ENCODE measurements at places on chromosomes 11 and 22.

DNA sequence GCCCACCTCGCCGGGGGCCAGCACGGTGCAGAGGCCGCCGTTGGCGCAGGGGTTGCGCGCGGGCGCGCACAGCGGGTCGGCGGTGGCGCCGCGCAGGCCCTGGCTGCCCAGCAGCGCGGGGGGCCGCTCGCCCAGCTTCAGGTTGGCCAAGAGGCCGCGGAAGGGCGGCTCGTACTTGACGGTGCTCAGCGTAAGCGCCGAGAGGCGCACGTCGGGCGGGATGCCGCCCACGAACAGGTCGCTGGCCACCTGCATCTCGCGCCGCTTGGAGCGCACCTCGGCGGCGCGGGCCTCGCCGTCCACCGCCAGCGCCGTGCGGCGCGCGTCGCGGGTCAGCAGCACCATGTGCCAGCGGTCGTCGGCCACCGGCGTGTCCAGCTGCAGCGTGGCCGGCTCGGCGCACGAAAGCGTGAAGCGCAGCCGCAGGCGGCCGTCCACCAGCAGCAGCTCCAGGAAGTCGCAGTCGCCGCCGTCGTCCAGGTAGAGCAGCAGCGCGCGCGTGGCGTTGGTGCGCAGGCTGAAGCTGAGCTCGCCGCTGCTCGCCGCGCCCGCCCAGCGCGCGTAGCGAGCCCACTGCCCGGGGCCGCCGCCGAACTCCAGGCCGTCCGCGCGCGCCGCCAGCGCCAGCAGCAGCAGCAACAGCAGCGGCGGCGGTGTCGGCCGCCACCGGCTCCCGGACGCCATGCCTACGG, 9.8 kb downstream of the NRXN2 start:
- no peak for DNase-seq

GRCh38 chr11:65506772-65507505, 8.1 kb downstream of the MALAT1 start:
- no peak for DNase-seq

DNA sequence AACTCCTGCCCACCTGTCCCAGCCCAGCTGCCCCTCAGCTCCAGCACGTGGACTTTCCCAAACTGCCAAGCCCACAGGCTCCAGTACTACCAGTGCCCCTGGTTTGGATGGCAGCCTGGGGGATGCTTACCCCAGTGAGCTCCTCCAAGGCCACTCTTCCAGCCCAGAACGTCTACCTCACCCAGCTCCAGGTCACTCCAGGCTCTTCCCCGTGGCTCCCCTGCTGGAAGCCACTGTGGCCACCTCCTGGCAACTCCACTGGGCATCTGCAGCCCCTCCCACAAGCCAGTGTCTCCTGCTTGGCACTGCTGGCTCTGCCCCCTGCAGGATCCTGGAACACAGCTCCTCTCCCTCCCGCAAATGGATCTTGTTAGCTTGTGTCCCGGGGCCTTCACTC, 29.3 kb downstream of the LMO1 start:
- no peak for DNase-seq

DNA sequence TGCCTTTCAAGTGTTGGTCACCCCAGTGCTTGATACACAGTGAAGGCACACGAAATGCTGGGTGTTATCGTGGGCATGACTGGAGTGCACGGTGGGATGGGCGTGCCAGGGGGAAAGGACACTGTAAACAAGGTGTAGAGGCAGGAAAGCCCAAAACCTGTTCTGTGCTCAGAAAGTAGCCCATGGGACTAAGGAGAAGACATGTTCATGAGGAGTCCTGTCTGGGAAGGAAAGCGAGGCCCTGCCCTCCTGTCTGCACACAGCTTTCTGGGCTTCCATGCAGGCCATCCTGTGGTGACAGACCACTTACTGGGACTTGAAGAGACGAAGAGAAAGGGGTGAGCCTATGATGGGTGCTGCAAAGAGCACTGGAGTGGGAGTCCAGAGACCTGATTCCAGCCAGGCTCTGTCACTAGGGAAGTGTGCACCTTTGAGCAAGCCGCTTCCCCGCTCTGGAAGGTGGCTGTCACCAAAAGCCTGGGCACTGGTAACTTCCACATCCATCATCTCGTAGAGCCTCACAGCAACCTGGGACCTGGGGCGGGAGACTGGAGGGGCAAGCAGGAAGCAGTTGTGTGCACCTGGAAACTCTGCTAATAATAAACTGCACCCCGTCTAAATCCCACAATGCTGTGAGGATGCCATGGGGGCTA, 846 bp upstream of the POU2F3 start:
- DNase-seq: no peak

GRCh38 chr11:14454861-14455632, 44.6 kb downstream of the COPB1 start:
- no peak for DNase-seq

DNA sequence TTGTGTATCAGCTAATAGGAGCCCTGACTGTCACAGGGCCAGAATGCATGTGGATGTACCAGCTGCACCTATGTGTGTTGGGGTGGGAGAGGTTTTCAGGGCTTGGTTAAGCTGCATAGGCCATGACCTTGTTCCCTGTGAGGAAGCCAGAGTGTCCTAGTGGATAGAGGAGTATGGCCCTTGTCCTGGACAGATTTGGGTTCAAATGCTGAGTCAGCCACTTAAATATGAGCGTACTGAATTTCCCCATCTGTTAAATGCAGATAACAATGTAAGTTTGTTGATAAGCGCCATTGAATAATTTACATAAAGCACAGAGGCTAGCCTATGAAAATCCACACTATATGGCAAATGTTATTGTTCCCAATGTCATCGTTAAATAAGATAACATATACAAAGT, 74.4 kb downstream of the PANX1 start:
- DNase-seq: no peak

DNA sequence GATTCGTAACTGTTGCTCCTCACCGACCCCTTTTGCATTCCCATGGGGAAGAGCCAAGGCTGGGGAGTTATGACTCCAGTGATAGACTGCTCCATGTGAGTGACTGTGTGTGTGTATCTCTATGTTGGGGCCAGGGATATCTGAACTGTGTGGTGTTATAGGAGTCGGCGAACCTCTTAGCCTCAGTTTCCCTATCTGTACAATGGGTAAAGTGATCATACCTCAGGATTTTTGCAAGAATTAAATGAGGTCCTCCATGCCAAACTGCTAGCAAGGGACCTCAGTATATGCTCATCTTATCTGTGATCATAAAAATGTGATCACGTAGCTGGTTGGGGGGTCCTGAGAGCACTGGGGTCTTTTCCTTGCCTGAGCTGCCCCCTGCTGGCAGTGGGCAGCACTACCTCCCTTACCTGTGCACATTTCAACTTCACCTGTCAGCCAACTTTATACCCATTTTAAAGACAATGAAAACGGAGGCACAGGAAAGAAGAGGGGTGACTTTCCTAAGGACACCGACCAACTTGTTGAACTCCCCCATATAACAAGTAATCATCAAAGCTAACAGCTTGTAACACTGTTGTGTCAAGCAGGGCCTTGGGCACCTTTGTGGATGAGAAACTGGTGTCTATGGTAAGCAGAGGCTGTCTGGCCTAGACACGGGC, 1.4 kb upstream of the DPP3 start:
- peak; percentile 36 for DNase-seq

GRCh38 chr11:16454289-16454863, 98.0 kb upstream of the SOX6 start:
- no peak for DNase-seq

GRCh38 chr11:75320046-75320618, 31.3 kb downstream of the ARRB1 start:
- DNase-seq: no peak

DNA sequence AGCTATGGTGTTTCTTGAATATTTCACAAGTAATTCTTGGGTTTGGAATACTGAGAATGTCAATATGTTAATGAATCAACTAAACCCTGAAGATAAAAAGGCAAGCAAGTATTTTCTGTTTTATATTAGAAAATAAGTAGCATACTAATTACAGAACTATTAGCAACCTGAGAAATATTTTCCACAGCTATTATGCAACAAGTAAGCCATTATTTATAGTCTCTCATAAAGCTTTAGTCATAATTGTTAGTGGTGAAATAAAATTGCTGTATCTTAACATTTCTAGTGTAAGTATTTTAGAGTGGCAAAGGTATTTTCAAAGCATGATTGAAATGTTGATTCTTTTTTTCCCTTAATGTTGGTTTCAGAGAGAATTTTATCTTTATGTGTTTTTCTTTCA, 53.3 kb downstream of the FAR1 start:
- no peak for DNase-seq

GRCh38 chr22:22049684-22050083, 67.1 kb upstream of the TOP3B start:
- DNase-seq: no peak

DNA sequence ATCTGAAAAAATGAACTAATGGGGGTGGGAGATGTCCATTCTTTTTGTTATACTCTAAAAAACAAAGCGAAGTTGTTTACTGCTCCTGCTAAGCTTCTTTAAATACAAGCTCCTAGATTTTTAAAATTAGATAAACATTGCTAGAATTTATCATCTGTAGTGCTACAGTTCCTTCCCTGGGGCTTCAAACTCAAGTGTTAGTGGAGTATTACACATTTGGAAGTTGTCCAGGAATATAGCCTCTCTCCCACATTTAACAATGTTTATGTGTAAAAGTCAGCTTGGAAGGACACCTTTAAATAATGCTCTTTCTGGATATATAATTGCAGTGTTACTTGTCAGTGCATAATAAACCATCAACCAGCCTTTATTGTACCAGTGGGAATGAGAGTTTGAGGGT, 155.5 kb downstream of the SPON1 start:
- DNase-seq: no peak

GRCh38 chr11:118663381-118663780, 16.1 kb downstream of the TREH start:
- no peak for DNase-seq

GRCh38 chr11:33709466-33709865, 8.8 kb upstream of the C11orf91 start:
- DNase-seq: no peak

GRCh38 chr22:36741204-36741793, 34.6 kb downstream of the IFT27 start:
- no peak for DNase-seq

DNA sequence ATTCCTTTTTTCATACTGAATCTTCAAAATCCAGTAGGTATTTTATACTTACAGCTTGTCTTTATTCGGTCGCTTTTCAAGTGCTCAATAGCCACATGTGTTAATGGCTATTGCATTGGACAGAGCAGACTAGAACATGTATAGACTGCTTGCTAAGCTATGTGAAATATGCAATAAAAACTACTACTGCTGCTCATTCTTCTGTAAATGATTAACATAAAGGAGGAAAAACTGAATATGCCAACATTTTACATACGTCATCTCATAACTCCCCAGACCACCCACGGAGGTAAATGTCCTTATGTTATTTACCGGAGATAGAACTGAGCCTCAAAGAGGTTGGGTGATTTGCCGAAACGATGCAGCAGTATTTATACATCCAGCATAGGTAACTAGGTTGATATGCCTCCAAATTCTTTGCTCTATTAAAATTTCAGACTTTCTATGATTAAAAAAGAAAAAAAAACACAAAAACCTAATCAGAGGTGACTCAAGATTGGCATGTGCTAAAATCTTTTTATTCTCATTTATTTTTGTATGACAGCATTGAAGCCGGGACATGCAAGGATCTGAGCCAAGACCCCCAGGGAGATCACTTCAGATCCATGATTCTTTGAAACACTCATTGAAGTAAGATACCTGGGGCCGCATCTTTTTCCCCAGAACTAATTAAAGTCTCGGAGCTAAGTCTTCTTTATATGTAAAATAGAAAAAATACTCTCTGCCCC, 78.5 kb upstream of the OR5AK2 start:
- DNase-seq: no peak
